T-helper 17 cell (primary cell): ENCODE measurements at places on chromosomes 7 and 10.

GRCh38 chr10:71127104-71127503, 85.3 kb upstream of the UNC5B start:
- no peak for DNase-seq

DNA sequence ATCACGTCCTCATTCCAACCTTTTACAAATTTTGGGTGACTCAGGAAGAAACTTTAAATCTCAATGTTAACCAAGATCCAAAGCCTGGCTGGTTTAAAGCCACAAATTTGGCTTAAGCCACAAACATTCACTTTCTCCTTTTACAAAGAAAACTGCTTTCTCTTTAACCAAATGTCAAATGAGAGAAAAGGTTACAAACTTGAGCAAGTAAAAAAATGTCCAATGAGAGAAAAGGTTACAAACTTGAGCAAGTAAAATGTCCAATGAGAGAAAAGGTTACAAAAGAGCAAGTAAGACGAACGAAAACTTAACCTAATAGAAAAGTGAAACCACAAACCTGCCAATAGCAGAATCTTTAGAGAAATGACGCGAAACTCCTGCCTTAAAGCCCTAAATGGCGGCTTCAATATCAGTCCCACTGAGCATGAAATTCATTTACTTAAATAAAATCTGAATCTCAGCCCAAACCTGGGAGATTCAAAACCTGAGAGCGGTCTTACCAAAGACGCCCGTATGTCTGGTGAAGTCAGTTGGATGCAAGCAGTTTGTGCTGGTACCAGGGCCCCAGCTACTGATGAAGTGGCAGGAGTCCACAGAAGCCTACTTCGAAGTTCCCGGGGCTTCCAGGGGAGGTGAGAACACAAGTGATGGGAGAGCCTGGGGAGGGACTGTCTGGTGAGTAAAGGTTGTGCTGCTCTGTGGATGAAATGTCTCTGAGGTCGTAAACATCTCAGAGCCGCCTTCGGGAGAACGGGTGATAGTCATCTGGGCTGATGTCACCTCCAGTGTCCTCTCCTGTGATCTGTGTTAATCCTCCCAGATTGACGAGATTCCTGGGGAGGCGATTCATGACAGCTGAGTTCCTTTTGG, 74.6 kb downstream of the PAXIP1 start:
- no peak for DNase-seq

GRCh38 chr10:80276335-80276734, 13.1 kb downstream of the MAT1A start:
- no peak for DNase-seq

- no peak for DNase-seq
These were observed 3.1 kb upstream of the CFTR start for GRCh38 chr7:117476557-117477215.

DNA sequence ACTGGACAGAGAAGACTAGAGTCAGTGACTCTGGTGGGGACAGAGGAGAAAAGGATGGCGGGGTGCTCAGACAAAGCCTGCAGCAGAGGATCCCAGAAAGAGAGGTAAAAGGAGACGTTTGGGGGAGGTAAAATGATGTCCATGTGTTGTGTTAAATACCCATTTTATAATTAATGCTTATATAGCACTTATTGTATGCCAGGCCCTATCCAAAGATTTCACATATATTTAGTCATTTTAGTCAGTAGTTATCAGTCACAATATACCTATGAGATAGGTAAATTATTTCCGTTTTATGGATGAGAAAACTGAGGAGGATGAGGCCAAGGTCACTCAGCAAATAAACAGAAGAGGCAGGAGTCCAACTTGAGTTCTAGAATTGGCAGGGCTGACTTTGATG, 144.6 kb upstream of the SEMA3E start:
- no peak for DNase-seq
